ENCODE measurements at places on chromosomes 2 and 18.

DNA sequence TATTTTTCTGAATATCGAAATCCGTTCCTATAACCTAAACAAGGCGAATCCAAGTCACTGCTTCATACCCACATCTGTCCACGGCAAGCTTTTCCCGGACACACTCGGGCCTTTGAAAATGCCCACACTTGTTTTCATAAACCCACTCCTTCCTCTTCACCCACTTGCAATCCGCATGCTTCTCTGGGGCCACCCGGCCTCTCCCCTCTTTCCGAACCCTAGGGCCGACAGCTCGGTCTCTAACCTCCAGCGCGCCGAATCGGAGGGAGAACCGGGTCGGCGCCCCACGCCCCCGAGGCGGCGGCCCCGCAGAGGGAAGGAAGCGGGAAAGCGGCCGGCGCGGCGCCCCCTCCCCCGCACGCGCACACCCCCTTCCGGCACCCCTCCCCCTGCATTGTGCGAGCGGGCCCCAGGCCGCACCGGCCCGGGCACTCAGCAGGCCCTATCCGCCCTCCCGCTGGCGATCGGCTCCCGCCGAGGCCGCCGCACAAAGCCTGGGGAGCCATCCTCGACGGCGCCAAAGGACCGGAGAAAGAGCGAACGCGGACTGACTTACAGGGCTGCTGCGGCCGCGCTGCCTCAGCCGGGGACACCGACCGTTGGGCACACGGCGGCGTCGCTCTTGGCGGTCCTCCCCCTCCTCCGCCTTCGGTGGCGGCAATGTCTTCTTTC lies 467 bp downstream of the PUM2 start:
- no peak for DNase-seq

DNA sequence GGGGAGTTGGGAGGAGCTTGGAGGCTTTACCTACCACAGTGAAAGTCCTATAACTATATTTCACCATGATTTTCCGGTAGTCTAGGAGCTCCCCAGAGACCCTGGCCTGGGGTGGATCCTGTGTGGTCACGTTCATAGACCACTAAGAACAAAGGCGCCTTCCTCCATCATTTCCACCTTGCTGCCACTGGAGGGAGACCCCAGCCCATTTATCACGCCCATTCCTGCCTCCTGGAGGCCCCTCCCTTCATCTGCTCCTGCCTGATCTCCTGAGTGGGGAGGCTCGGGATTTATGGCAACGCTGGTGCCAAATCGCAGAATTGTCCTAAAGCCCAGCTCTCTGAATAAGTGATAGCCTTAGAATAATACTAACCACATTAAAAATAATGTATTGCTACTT lies 507.6 kb upstream of the SPHKAP start:
- DNase-seq, result peak; percentile 27

DNA sequence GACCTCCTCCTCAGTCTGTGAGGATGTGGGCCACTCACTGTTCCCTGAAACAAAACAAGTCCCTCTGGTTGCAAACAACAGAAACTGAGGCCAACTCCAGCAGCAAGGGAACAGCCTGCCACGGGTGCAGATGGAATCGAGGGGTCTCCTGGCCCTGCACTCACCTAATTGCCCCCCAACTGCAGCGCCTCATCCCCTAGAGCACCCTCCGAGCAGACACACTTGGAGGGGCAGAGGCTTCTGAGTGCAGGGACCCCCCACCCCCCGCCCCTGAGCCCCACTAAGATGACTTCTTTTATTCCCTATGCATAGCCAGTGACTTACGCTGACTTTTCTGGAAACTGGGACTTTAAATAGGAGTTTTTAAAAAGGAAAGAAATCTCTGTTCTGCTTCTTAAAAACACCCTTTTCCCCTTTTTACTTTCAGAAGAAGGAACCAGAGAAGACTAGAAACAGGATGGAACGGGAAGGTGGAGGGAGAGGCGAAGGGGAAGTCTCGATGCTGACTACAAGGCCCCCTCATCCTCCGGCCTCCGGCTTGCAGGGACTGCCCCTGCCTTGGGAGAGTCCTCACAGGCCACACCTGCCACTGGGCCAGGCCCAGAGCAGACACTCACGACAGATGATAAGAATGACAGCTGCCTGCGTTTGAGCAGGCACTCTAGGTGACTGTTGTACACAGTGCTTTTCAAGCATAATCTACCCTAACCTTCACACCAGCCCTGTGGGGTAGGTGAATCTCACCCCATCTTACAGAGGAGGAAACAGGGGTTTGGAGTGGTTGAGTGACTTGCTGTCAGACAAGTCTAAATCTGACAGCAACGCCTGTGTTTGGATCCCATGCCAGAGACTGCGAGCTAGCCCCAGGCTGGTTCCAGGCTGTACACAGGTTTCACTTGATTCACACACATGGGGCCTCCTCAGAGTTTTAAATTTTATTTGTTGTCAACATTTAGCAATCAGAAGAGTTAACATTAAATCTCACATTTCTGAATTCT lies 28.2 kb upstream of the BIN1 start:
- DNase-seq, result no peak

- DNase-seq, result no peak
Measured at GRCh38 chr2:241852981-241853631, 5.6 kb downstream of the PDCD1 start.

- no peak for DNase-seq
Measured at GRCh38 chr18:24710474-24710873, 250.0 kb downstream of the HRH4 start.

- no peak for DNase-seq
Measured at GRCh38 chr2:162974771-162975170, 136.2 kb upstream of the KCNH7 start.

- no peak for DNase-seq
Measured at GRCh38 chr18:68944330-68944729, 146.4 kb downstream of the CCDC102B start.

- DNase-seq, result no peak
Measured at GRCh38 chr2:232306741-232307305, 71.7 kb upstream of the ALPP start.

DNA sequence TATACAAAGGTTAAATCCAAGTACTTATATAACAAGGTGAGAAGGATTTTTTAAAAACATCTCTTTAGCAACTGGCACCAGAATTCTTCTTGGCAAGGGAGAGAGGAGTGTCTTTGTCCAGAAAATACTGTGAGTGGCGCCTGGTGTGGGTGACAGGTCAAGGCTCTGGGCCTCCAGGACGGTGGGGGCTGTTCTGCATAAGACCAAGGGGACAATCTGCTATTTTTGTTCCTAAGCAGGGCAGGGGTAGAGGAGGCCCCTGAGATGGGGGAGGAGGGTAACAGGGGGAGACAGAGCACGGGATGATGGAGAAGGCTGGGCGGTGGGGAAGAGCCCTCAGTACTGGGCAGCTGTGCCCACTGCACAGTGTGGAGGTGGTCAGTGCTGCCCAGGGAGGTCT lies 51.6 kb upstream of the TAF1B start:
- DNase-seq, result no peak

- peak; percentile 51 for DNase-seq
Measured at GRCh38 chr2:71746946-71747501, 293.7 kb downstream of the DYSF start.

- DNase-seq, result no peak
Measured at GRCh38 chr2:55097082-55097460, 46.8 kb upstream of the RTN4 start.

DNA sequence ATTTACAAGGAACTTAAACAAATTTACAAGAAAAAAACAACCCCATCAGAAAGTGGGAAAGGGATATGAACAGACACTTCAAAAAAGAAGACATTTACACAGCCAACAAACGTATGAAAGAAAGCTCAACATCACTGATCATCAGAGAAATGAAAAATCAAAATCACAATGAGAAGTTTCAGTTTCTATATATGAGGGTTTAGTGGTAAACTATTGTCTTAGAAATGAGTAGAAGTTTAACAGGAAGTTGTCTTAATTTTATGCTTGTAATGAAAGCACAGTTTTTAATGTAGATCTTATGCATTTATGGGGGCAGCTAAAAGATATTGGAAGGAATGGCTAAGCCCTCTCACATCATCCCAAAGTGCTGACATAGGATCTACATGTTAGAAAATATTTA lies 325.4 kb downstream of the ERBB4 start:
- no peak for DNase-seq

DNA sequence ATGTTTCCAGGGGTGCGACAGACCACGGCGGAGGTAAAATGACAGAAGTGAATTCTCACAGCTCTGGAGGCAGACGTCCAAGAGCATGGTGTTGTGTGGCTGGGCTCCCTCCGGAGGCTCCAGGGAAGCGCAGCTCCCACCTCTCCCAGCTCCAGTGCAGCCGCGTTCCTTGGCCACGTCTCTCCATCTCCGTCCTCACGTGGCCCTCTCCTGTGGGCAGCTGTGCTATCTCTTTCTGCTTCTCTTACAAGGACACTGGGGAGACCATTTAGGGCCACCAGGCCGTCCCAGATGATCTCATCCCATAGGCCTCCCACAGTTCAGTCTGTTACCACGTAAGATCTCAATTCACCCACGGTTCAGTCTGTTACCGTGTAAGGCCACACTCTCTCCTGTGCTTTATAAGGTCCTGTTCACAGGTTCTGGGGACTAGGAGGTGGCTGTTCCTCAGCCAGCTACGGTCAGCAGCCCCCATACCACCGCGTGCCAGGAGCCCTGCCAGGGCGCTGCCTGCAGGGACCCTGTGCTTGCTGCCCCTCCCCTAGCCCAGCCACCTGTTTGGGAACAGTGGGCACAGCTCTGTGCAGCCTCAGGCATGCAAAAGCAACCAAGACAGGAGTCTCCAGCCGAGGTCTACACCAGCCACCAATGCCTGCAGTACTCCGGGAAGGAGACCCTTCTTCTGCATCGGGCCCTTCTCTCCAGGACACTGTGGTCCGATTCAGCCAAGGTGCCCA lies 2.9 kb upstream of the MAB21L4 start:
- DNase-seq, result no peak

DNA sequence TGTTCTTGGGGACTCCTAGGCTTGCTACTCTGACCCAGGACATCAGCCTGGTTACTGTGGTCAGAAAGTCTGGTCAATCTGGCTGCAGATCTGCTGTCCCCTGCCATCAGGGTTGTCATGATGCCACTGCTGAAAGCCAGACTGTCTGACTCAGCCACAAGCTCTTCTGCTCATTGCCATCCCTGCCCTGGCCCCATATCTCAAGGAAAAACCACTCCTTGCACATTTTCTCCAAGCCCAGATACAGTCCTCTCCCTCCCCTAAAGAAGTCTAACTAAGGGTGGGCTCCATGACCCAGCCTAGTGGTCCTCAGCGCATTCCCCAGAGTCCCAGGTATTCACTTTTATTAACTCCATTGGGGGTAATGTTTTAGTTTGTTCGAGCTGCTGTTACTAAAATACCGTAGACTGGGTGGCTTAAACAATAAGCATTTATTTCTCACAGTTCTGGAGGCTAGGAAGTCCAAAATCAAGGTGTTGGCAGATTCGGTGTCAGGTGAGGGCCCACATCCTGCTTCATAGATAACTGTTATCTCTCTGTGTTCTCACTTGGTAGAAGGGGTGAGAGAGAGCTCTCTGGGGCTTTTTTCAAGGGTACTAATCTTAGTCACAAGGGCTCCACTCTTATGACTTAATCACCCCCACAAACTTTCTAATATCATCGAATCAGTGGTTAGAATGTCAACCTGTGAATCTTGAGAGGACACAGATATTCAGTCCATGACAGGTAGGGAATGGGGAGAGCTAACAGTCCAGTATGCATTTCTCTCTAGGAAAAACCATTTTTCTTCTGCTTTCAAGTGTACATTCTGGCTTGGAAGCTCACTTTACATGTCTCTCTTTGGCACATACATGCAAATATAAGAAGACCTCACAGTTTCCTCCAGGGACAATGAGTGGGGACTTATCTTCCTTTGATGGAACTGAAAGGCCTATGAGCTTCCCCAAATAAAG lies 94.8 kb upstream of the CXCR4 start:
- DNase-seq, result no peak

DNA sequence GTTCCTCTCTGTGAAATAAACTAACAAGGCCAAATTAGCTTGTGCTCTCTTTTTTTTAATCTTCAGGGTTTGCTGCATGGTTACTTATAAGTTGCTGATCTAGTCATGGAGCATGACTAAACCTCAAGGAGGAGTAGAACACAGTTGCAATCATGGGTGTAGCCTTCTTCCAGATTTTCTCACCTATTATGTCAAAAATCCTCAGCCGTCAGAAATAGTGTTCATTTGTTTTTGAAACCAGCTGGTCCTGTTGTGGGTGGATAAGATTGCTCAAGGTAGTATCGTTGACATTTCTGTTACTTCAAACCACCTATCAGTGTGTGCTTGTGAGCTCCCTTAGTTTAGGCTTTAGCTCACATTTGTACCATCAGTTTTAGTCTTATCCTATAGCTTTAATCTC lies 11.2 kb downstream of the RELCH start:
- no peak for DNase-seq

DNA sequence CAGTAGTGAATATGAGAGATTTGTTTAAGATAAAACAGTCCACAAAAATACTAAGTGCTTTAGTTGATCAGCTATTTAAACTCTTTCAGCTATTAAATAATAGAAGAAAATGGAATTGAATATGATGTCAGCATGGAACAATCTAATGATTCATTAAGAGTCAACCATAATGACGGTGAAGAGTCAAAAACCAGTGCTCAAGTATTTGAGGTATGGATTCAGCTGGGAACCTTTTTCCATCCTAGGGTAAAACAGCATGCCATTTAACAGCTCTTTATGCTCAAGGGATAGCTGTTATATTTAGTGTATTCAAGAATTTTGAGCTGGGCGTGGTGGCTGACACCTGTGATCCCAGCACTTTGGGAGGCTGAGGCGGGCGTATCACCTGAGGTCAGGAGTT lies 29.7 kb downstream of the CARF start:
- no peak for DNase-seq

DNA sequence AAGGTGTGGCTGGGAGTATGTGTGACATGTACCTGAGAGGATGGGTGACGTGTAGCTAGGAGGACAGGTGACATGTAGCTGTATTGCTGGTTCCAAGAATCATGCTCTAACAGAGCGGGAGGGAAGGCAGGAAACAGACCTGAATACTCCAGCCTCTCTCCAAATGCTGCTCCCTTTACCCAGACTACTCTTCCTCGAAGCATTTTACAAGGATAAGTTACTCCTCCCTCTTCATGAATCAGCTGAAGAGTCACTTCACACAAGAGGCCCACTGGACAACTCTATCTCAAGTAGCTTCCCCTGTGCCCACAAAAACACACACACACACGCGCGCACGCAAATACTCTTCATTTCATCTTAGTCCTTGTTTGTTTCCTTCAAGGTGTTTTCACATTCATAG lies 52.6 kb upstream of the KIDINS220 start:
- DNase-seq, result peak; percentile 68

DNA sequence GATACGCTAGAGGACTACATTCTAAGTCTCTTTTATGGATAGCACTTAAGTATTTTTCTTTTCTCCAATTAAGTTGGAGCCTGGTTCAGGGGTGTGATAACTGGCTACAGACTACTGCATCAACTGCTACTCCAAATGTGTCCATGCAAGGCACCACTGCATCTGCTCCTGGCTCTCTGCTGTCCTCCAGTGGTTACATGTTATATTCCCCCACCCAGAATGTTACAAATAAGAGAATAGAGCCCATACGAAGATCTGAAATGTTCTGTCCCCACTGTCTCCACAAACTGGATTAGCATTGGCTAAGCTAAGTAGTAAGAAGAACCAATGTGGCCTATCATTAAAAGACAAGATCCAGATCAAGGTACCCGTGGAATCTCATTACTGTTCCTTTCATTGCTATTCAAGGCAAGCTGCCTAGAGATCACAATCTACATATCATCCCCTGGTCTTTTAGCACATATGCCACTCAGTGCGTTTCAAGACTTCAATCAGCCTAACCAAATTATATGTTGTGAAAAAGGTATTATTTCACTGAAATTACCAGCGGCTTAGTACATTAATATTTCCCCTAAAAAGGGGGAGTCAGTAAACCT lies 308.3 kb upstream of the SLC8A1 start:
- peak; percentile 44 for DNase-seq

- no peak for DNase-seq
Measured at GRCh38 chr2:157996799-157997198, 104.9 kb upstream of the UPP2 start.

GRCh38 chr18:11119959-11120587 lies 29.3 kb downstream of the PIEZO2 start:
- no peak for DNase-seq
